Stimulated activated naive CD8-positive, alpha-beta T cell treated with anti-CD3 and anti-CD28 coated beads, Interleukin-15, Interleukin-2, amounts not matched to agents 100 U/mL and 50 U/mL, for 24 hours (primary cell): ENCODE measurements at places on chromosomes 16 and 17.
A peak's percentile ranks its signal among the peaks of the same experiment; 100 is the strongest.

GRCh38 chr16:85557083-85557970 lies 55.8 kb upstream of the GSE1 start:
- DNase-seq: peak; percentile 65

- no peak for DNase-seq
Measured at GRCh38 chr17:31838636-31839225, 20.3 kb downstream of the COPRS start.

DNA sequence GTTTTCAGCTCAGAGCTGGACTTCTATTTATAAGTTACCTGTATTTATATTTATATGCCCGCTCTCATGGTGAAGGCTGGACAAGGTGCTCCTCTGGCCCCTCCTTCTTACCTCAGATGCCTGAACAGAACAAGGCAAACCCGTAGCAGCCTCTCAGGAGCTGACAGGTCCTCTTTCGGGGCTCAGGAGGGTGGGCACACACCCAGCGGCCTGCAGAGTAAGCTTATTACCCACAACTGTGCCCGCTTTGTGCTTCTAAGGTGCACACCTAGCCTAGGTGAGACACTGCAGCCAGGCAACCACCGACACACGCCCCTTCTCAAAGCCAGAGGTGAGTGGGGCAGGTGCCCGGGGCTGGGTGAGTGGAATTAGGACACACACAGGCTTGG lies 5.3 kb downstream of the NKIRAS2 start:
- no peak for DNase-seq

DNA sequence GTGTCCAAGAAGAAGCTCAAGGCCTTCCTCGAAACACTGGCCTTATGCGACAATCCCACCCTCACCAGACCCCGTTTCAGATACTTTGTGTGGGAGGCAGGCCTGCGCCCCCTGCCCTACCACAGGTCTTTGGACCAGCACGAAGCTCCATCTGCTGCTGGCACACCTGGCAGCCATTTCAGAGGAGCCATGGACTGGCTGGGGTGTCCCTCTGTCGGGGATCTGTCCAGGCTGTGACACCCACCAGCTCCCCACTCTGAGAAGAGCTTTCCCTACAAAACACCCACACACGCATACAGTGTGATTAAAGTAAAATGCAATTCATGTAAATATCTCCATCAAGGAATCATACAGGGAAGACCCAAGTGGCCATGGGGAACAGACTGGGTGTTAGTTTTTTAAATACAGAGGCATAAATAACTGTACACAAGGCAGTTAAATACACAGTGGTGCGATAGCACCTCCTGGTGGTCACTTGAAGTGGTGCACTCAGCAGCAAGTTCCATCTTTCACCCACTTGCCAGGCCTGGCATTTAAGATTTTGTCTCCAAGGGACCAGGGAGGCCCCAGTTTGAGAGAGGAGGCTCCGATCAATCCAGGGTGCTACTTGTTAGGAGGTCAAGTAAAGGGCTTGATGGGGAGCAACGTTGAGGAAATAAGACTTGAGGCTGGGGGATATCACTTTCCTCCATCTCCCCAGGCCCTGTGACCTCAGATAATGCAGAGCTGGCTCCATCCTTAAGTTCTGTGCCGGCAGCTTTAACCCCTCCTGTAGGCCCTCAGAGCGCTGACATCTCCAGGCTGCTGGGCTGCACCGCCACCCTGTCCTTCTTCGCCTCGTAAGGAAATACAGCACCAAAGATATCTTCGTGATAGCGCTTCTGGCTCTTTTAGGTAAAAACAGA lies 43.6 kb downstream of the NOS2 start:
- DNase-seq: peak; percentile 68

DNA sequence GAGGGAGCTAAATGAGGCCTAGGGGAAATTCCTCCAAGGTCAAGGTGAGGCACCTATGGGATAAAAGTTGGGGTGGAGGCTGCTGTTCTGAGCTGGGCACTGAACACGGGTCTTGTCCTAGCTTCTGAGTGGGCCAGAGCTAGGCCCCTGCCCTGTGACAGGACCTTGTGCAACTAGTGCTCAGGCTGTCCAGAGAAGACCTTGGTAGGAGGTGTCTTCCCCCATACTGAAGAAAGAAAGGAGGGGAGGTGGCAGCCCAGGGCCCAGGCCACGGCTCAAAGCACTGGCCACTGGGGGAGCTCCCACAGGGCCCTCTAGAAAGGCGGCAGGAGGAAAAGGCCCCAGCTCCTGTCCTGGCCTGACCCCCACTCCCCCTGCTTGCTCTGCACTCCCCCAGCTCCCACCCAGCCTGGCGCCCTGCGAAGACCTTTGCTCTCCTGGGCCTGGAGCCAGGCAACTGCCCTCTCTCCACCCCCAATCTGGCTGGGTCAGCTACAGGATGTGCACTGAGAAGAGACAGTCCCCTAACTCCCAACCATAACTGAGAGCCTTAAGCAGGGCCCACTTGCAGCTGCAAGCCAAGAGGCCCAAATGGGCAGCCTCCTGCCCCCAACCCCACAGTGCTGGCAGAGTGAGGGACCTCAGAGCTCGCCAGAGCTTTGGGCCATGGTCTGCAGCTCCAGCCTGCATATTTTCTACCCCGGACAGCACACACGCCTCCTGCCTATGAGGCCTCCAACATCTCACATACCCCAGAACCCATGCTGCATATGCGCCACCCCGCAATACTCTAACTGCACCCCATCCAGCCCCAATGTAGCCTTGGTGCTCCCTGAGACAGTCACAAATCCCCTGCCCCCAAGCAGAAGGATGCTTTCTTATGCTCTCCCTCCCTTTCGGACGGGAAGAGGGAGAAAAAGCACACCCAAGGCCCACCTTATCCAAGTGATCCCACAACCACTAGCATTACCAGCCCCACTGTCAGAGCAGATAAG lies 15.3 kb downstream of the HSD11B2 start:
- no peak for DNase-seq

DNA sequence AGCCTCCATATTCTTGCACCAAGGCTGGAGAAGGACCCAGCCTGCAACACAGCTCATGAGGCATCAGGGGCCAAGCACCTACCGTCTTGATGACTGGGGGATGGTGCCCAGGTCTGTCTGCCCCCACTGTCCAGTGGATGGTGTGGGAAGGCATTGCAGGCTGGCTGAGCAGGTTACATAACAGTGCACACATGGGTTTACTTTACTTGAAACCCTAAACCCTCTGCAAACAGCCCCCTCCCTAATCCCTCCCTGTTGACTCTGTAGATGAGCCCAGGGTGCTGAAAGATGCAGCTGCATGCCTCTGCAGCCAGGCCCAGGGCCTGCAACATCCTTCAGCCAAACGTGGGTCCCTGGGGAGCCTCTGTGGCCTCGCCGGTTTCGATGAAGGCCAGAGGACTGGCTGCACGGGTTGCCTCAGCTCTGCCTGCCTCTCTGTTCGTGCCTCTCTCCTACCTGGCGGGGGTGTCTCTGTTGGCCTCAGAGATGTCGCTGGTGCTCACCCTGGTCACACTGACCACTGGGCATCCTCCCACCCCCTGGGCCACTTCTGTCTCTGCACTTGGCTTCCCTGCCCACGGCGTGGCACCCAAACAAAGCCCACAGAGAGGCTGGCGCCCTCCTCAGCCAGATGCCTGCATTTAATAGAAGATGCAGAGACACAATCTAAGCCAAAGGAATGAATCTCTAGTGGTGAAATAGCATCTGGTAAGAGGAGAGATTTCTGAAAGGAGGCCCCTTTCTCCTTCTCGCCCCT lies 95.1 kb downstream of the METRNL start:
- no peak for DNase-seq

- no peak for DNase-seq
Measured at GRCh38 chr17:67216578-67217320, 28.2 kb downstream of the HELZ start.
